Ureter (tissue), 1 donor: ENCODE measurements at places on chromosomes 7 and 10. TPM values are rescaled to one million over a fixed set of nuclear protein-coding genes. Genes with fewer than 3 reads are reported as not detected.

DNA sequence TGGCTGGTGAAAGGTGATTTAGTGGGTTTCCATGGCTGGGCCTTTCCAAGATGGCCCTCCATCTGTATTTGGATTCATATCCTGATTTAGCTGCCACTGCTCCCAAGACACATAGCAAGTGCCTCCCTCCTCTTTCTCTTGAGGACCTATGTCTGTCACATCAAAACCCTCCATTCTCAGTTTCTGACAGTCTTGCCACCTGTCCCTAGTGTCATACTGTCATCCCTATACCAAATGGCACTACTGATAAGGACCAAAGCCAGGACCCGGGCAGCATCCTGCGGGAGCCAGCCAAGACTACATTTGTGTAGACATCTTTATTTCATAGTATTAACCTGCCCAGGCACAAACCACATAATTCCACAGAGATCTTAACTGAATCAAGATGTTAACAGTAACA lies 34.8 kb downstream of the PNLIPRP2 start:
- DNase-seq: no peak

DNA sequence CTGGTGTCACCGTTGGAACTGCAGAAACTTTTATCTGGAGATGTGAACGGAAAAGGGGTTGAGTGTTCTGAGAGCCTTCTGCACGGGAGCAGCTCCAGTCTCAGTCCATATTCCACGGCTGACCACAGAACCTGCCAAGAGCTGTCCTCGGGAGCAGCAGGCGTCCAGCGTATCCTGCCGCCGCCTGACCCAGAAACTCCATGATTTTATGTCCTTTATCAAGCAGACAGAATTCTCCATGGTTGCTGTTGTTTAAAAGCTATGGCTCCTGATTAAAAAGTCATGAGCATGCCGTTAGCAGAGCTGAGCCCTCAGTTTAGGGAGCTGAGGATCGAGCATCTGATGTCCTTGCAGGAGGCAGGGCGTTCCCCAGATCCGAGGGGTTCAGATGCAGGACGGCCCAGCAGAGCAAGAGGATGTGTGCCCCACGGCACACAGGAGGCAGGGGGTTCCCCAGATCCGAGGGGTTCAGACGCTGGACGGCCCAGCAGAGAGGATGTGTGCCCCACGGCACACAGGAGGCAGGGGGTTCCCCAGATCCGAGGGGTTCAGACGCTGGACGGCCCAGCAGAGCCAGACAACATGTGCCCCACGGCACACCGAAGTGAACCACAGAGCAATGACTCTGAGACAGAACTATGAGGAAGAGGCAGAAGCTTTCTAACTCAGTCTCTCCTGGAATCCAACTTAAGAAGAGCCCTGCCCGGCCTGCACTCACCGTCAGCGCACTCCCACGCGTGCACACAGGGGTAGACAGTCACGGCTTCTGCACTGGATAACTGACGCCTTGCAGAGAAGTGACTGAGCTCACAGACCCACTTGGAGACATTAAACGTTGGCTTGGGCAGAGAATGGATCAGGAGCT lies 96.4 kb downstream of the WDR37 start:
- DNase-seq: no peak

DNA sequence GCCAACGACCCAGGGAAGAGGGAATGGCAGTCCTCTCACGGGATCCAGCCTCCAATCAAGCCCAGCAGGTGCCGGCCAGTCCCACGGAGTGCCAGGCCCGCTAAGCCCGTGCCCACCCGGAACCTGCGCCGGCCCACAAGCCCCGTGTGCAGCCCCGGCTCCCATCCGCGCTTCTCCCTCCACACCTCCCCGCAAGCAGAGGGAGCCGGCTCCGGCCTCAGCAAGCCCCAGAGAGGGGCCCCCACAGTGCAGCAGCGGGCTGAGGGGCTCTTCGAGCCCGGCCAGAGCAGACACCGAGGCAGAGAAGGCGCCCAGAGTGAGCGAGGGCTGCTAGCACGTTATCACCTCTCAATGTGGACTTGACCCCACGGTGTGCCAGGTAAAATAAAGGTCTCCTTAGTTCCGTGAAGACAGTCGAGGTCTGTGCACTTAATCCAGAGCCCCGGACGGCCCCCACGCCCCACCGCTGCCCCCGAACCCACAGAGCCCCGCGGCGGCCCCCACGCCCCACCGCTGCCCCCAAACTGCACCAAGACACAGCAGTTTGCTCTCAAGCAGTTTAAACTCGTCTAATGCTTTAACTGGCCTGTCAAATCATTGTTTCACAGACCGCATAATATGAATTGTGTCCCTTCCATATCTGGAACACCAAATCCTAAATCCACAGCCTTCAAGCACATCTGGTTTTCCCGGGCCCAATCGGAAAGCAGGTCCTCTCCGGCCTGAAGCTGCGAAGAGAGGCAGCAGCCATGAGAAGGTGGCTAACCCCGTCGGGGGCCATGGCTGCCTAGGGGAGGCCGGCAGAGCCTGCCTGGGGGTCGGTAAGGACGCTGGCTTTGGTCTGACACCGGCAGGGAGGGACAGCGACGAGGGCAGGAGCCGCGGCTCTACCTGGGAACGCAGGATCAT lies 307.8 kb downstream of the PTPRN2 start:
- DNase-seq: no peak

Gene DBNL
- total RNA-seq: 107 TPM

DNA sequence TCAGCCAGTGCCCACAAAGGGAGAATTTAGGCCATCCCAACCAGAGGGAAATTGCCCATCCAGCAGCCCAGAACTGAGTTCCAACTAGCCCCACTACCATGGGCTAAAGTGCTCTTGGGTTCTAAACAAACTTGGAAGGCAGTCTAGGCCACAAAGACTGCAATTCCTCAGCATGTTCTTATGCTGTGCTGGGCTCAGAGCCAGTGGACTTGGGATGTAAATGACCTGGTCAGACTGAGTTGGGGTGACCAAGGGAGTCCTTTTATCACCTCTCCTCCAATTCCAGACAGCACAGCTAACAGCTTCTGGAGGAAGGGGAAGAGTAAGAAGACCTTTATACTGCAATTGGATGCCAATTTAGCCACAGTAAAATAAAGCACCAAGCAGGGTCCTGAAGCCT lies 607.2 kb upstream of the KCND2 start:
- no peak for DNase-seq

Gene ITPRID1
- not detected for total RNA-seq

DNA sequence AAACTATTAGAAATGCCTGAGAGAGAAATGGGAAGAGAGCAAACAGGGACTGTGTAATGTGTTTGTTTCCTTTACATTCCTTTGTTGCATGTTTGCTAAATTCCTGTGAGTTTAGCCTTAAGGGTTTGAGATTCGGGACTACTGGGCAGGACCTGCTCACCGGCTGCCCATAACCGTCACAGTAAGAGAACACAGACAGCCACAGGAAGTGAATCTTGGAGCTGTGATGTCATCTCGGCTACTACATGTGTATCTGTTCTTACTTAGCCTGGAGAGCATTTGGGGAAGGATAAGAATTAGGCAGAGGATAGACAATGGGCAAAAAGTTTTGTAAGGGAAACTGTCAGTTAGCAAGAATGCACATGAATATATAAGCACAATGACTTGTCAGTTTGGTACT lies 485.1 kb upstream of the KLF6 start:
- DNase-seq: no peak

Gene IDI2
- total RNA-seq: not detected

DNA sequence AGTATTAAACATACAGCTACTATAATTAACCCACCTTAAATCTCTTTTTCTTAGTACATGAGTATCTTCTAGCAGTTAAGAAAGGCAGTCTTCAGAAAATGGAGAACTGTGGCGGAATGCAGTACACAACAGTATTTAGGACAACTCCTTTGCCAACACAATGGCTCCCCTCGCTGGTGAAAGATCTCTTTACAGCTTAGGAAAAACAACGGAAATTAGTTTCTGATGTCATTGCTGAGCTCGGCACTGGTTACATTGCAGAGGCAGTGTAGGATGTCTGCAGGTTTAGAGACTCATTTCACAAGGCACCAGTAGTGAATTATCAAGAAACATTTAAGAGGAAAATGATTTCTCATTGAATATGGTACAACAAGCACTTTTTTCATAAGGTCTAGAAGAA lies 43.4 kb downstream of the GLRX3 start:
- no peak for DNase-seq

DNA sequence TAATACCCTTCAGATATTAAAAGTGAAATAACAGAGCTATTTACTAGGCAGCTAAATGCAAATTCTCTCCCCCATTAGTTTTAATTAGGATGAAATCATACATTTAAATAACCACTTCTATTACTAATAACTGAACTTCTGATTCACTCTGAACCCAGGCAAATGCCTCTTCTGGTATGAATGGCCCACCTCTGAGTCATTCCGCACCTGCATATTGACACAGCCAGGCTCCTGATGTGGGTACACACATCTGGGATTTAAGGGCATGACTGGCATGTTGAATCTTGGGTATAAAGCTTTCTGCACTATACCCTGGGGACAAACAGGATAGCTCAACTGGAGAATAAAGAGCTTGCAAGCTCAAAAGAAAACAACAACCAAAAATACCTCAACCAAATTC lies 140.9 kb downstream of the AUTS2 start:
- no peak for DNase-seq

DNA sequence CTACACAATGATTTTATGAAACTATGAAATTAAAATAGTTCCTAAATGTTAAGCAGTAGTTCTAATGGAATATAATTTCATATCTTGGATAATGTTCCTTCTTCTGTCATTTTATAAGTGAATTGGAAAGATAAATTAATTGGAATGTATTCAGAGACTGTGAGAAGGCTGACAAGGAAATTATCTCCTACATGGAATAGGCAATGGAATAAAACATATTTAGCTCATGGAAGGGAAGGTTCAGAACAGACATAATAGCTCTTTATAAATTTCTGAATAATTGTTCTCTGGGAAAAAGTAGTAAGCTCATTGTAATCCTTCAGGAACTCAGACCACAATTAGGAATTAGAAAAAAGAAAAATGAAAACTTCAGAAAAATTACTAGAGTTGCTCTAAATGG lies 1172.3 kb upstream of the SORCS1 start:
- DNase-seq: no peak

- DNase-seq: no peak
Measured at GRCh38 chr10:46225597-46225996, 61.2 kb upstream of the ANTXRL start.

Gene TFR2
- 2.2 TPM for total RNA-seq

DNA sequence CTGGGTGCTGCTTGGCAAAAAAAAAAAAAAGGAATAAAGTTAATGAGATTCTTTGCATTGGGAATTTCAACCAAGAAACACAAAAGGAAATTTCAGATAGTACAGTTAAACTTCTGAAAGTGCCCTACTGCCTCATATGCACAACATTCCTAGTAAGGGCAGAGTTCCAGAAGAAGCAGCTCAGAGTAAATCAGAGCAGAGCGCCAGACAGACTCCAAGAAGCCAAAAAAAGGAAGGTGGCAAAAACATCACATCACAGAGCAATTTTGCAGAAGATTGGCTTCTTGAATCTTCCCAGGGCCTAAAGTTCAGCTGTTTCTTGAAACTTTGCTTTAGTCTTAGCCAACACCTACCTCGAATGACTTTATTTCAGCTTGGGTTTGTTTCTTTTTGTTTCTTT lies 544.1 kb downstream of the XPNPEP1 start:
- DNase-seq: no peak

DNA sequence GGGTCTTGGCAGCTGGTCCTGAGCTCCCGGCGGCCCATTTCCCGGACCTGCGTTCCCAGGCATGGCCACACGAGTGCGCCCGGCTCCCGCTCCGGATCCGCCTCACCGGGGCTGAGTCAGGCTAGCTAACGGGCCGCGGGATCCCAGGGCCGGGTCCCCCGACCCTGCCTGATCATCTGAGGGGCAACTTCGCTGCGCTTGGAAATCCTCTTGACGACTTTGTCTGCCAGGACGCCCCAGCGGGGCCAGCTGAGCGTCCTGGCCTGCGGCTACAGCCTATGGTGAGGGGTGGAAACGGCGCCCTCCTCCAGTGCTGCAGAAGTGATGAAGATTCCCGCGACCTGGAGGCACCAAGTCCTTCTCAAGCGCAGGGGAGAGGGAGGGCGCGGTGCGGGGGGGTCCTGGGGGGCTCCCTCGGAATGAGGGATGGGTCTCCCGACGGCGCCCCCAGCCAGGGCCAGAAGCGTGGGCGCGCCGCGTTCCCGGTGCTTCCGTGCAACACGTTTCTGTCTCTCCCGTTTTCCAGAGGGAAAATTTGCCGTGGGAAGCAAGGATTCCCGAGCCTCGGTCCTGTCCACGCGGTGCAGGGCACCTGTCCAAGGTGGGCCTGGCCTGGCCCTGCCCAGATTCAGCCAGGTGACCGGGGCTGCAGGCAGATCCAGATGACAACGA lies 212.4 kb downstream of the CCSER2 start:
- peak; percentile 56 for DNase-seq

DNA sequence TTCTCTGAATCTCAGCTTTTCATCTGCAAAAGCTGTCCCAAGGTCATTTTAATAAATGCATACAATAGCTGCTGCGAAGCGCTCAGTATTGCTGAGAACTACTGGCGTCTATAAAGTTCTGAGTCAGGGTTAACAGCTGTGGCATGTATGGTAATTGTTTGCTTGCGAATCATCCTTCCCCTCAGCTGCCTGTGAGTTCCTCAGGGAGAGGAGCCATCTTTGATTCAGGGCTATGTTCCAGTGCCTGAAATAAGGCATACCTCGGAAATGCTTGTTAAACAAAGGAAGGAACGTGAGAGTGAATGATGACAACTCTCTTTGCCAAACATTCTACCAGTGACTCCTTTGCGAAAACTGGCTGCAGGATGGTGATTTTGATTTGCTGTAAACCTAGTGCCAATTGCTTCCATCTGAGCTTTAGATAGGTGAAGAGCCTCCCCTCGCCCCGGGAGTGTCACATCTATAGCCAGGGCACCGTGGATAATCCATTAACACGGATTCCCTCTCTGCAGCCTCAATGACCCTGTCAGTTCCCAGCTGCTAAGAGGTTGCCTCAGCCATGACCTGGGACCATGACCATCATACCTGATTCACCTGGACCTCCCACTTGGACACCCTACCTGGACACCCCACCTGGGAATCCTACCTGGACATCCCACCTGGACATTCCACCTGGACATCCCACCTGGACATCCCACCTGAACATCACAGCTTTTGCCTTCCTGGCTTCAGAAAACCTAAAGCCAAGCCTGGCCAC lies 39.6 kb downstream of the GPRIN2 start:
- DNase-seq: peak; percentile 42

DNA sequence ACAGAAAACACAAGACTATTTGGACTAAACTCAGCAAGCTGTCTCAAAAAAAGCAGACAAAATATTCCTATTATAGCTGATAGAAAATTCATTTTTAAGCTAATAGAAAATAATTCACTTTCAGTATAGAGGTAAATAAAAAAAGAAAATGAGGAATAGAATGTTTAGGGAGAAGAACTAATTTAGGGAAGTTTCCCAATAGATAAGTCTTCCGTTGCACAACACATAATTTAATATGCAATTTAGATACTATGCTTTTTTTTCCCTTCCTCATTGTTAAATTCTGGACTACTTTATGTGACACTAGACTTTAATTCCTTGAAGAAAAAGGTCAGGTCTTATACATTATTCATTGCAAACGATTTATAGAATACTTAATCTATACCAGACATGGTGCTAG lies 10.3 kb downstream of the PNPLA8 start:
- DNase-seq: no peak

- no peak for DNase-seq
Measured at GRCh38 chr10:98246911-98247805, 20.8 kb downstream of the LOXL4 start.

GRCh38 chr10:48697821-48698764 lies 13.4 kb downstream of the WDFY4 start:
- no peak for DNase-seq

- DNase-seq: peak; percentile 62
Measured at GRCh38 chr10:89837165-89838043, 136.0 kb downstream of the KIF20B start.
